ENCODE measurements at places on chromosomes 7 and 10.

GRCh38 chr10:123582084-123582989, 83.8 kb upstream of the GPR26 start:
- no peak for DNase-seq

GRCh38 chr10:28822719-28823464, 145.6 kb downstream of the BAMBI start:
- no peak for DNase-seq

- DNase-seq: no peak
Measured at GRCh38 chr10:121171825-121172787, 320.9 kb downstream of the WDR11 start.

DNA sequence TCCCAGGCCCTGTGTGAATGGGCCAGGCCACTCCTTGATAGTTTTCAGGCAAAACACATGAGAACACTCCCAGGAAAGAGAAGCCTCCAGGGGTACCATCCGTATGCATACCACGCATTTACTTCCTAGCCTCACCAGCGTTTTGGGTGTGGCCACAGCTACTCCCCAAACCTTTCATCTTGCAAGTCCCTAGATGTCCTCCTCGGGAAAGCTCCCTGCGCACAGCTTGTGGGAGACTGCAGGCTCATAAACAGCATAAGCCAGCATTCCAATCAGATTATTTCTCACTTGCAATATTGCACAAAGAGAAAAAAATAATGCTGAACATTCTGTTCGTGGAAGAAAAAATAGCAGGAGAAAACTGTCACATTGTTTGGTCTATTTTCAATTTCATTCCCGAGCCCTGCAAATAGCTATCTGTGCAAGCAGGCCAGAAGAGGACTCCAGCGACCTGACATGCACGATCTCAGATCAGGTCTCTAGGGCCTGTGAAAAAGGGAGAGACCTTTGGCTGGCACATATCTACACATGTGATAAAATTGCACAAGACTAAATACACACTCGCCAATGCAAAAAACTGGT, 175.6 kb downstream of the PLXNA4 start:
- DNase-seq: no peak

DNA sequence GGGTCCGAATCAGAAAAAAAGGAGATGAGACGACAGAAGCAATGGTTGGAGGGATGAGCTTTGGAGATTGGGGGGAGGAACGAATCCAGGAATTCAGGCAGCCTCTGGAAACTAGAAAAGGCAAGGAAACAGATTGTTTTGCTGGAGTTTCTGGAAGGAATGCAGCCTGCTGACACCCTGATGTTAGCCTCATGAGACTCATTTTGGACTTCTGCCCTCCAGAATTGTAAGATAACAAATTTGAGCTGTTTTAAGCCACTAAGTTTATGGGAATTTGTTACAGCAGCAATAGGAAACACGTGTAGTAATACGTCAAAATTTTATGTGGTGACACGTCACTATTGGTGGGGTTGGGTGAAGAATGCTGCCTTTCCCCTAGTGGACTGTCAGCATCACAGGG, 25.6 kb upstream of the NPS start:
- no peak for DNase-seq

DNA sequence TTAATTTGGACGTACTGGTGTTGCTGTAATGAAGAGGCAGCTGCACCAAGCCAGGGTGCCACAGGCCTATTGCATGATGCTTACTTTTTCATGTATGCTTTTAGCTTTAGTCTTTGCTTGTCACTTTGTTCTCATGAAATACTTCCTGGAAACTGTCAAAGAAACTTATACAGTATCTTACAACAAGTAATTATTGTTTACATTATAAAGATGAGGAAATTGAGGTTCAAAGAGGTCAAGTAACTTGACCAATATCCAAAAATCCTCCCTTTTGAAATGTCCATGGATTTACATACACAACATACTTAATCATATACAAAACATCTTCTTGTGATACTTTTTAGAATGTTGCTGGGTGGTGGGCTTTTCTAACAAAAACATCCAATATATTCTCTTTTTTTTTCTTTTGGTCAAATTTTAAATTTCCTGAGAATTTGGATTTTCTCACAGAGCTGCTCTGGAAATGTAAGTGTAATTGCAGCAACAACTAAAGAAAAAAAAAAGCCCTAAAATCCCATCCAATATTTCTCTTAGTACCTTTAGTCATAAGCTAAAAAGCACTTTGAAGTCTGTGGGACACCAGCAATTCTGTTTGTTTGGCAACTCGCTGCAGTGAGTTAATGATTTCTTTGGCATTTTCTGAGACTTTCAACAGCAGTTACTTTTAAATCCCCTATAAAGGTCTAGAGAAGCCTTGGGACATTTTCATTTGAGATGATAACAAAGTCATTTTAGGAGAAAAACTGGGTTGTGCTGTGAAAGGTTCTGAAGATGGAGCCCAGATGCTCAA, 500.6 kb upstream of the IGFBP3 start:
- DNase-seq: no peak

DNA sequence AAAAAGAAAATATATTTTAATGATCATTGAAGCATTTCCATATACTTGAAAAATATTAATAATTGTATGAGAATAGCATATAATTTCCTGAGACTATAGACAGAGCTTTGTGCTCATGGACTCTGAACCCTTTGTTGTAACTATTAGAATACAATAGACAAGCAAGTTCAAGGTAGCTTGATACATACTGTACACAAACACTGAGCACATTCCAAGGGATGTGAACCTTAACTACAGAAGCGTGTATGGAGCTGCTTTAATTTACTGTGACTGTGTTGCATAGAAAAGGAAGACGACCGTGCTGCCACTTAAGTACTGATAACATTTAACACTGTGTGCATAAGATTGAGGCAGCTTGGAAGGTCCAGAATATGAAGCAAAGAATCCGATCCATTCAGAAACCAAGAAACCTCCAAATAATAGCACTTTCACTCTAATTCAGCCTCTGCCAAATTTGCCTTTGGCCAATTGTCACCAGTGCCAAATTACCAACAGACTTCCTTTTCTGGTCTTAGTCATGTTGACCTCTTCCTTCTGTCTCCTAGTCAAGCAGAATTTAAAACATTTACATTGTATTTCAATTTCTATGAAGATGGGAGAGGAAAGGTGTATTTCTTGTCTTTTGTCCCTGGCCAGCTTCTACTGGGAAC, 566.1 kb upstream of the GALNT17 start:
- no peak for DNase-seq

GRCh38 chr7:69932034-69932628, 333.9 kb downstream of the AUTS2 start:
- no peak for DNase-seq

Measured in BJ (cell line).